Head of caudate nucleus (tissue), 42 donors: ENCODE measurements at places on chromosomes 11 and 22.

DNA sequence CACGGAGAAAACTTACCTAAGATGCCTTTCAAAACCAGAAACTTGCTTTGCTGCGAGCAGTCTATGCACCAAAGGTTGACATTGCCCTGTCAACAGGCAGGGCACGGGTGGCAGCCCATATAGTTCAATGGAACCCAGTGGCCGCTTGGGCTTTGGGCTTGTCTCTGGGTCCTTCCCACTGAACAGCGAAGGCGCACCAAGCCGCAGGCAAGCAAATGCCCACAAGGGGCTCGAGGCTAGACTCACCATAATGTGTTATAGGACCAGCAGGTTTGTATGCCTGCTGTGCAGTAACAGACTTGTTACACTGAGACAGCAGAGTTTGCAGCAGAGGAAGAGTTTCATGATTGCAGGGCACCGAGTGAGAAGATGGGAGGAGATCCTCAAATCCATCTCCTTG is 20.3 kb downstream of the CLDN5 start:
- DNase-seq, result no peak

DNA sequence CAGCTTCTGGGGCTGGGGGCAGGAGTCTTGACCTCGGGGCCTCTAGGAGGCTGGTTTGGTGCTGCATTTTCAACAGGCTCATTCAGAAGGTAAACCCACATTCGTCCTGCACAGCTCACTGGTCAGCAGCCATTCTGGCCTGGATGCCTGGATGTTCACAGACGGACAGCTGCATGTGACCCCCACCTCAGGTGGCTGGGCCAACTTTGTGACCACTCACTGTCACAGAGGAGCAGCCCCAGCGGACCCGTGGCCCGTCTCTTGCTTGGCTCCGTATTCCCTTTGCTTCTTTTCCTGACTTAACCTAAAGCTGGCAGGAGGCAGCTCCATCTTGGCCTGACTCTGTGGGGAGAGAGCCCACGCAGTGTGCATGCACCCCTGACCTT is 8.2 kb downstream of the DGCR8 start:
- no peak for DNase-seq

DNA sequence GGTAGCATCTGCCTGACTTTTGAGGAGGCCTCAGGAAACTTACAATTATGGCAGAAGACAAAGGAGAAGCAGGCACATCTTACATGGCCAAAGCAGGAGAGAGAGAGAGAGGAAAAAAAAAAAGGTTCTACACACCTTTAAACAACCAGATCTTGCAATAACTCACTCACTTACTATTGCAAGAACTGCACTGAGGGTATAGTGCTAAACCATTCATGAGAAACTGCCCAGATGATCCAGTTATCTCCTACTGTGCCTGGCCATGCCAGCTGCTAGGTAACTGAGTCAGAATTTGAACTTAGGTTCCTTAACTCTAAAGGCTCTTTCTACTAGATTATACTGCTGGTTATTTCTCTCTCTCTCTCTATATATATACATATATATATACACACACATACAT is 7.3 kb downstream of the HORMAD2 start:
- no peak for DNase-seq

DNA sequence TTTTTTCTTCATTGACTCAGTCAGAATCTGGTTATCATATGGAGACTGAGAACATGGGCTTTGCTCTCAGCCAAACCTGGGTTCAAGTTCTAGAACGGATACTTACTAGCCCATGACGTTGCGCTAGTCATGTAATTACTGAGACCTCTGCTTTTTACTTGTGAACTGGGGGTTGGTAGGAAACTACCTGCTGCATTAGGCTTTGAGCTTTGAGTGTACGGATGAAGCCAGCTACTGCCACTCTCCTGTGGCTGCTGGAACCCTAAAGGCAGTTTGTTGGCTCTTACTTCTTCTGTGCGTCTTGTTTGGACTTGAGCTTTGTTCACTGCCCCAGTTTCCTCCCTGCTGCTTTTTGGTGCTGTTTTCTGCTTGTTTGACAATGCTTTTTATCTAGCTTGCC is 18.1 kb downstream of the PPP6R2 start:
- DNase-seq, result no peak

GRCh38 chr11:110250168-110250567 is 46.2 kb downstream of the RDX start:
- no peak for DNase-seq

DNA sequence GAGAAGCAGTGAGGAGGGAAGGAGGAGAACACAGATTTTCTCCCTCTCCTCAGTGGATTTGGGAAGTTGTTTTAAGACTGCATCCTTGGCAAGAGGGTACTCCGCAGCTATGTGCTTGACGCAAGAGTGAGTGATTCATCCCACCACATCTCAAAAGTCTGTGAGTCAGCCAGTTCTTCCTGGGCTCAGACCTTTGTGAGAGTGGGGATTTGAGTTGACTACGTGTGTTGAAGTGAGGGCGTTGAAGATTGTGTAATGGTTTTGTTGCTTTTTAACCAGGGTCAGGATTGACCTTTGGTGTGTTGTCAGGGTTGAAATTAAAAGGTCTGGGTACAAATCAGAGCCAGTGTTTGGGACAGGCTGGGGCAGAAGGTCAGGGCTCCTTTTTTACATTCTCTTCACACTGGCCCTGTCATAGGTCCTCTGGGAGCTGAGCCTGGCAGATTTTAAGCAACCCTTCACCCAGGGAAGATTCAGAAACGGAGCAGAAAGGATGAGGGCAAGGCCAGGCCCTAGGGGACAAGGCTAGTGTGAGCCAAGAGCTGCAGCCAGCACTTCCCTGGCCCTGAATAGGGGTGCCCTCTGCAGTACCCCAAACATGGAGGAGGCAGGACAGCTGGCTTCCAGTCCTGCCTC is 4.2 kb upstream of the C11orf86 start:
- peak; percentile 36 for DNase-seq

GRCh38 chr11:1705126-1706052 is 8.4 kb downstream of the KRTAP5-6 start:
- DNase-seq, result no peak

DNA sequence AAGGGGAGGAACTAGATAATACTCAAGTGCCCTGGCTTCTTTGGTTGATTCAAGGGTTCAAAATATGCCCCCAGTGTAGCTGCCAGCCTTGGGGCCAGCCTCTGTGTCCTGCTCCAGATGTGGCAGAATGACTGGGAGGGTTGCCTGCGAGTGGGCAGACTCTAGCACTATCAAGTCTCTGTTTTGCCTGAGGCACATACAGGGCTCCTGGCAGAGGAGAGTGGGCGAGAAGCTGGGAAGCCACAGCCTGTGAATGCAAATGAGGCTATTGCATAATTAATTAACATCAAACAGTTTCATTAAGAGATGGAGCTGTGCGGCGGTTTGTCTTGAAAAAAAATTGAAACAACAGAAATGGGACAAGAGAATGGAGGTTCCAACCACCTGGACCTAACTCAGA is 50.8 kb downstream of the BUD13 start:
- DNase-seq, result peak; percentile 71

DNA sequence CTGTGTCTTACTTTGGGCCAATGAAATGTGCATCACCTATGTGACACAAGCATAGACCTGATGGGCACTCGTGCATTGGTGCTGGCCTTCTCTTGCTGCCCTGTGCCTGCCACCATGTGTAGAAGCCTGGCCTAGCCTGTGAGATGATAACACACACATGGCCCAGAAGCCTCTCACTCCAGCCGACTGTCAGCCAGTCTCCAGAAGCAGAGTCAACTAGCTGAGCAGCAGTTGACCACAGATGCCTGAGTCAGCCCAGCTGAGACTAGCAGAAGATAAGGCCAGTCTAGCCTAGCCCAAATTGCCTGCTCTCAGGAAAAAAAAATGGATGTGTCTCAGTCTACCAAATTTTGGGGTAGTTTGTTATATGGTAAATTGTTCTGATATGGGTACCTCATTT is 46.2 kb downstream of the CSNK2A3 start:
- no peak for DNase-seq

DNA sequence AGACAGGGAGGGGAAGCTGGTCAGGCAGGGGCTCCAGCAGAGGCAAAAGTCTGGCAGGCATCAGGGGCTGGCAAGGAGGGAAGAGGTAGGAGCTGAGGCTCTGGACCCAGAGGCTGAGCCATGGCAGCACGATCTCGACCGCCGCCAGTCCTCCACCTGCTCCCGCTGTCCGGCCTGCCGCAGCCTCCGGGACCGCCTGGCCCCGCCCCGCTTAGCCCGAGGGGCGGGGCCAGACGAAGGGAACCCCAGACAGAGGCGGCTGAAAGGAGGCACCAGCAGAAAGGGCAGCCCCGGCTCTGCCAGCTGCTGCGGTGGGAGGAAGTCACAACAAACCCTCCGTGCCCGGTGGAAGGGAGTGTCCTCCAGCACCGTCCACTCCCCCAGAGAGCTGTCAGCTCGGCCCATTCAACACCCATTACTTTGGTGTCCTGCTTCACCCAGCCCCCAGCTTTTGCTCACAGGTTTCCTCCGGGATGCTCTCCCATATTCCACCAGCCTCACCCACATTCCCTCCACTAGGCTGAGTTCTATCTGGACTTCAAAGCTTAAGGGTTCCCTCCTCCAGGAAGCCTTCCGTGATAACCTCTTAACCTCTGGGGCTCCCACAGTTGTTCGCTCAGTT is at the start of gene MFNG:
MFNG (minus strand) TSS at position 161 of the 622 bp plus-strand sequence. CDS start 207 bp downstream, outside the sequence.
- peak; percentile 69 for DNase-seq

DNA sequence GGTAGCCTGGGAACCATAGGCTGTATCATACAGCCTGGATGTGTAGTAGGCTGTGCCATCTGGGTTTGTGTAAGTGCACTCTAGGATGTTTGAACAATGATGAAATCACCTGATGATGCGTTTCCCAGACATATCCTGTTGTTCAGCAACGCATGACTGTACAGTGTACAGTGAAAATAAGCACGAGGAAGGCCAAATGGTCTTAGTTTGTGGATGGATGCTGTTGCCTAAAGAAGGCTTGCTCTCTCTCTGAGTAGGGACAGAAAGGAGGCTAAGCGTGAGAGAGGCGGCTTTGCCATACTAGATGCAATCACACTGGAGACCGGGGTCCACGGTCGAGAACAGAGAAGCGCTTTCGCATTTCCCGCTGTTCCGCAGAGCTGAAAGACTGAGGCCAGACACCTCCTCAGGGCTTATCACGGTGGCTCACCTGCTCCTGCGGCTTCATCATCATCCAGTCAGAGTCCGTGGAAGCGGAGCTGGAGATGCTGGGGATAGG is 27.6 kb upstream of the APLP2 start:
- no peak for DNase-seq

- DNase-seq, result no peak
Measured at GRCh38 chr11:111921541-111922230, 3.0 kb downstream of the C11orf52 start.

DNA sequence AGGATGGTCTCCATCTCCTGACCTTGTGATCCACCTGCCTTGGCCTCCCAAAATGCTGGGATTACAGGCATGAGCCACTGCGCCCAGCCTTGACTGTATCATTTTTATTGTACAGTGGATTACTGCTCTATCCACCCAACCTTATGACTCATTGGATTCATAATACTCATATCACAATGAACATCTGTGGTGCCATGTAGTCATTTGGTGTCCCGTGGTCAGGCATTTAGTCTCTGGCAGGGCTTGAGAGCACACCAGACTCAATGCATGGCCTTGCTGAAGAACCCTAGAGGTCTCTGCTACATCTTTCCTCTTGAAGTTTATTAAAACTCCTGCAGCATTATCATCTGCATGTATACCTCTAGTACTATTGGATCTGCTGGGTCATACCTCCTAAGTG is 98.0 kb upstream of the LDLRAD3 start:
- DNase-seq, result no peak

- DNase-seq, result no peak
Measured at GRCh38 chr22:29780220-29780619, 13.1 kb downstream of the UQCR10 start.

GRCh38 chr11:101091781-101092180 is 37.8 kb downstream of the PGR start:
- DNase-seq, result peak; percentile 15

- DNase-seq, result peak; percentile 58
Measured at GRCh38 chr11:102603091-102603490, 22.0 kb downstream of the MMP20 start.

- DNase-seq, result no peak
Measured at GRCh38 chr11:27281740-27282590, 81.0 kb downstream of the CCDC34 start.

DNA sequence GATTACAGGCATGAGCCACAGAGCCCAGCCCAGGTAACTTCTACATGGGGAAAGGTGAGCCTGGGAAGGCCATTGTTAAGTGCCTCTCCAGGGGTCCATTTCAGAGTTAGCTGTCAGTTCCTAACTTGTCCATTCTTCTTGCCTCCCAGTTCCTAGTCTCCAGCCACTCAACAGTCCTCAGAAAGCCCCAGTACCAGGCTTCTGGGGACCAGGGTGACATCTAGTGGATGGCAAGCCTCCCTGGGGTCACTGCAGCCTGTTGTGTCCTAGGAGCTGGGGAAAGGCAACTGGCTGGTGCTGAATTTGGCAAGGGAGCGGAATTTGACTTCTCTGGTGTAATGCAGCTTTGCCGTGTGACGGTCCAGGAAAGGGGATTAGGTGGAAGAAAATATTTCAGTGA is 2.1 kb downstream of the LGALS12 start:
- peak; percentile 86 for DNase-seq

GRCh38 chr22:30187529-30188407 is 58.8 kb downstream of the LIF start:
- no peak for DNase-seq

DNA sequence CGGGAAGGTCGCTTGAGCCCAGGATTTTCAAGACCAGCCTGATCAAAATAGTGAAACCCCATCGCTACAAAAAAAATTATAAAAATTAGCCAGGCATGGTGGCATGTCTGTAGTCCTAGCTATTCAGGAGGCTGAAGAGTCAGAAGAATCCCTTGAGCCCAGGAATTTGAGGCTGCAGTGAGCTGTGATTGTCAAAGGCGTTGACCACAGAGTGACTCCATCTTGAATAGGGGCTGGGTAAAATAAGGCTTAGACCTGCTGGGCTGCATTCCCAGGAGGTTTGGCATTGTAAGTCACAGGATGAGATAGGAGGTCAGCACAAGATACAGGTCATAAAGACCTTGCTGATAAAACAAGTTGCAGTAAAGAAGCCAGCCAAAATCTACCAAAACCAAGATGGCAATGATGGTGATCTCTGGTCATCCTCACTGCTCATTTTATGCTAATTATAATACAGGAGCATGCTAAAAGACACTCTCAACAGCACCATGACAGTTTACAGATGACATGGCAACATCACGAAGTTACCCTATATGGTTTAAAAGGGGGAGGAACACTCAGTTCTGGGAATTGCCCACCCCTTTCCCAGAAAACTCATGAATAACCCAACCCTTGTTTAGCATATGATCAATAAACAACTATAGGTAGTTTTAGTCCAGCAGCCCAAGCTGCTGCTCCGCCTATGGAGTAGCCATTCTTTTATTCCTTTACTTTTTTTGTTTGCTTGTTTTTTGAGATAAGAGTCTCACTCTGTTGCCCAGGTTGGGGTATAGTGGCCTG is 2.8 kb upstream of the RDX start:
- DNase-seq, result no peak
